ENCODE measurements at places on chromosomes 6 and 20.

GRCh38 chr20:57654998-57655808 lies 35.0 kb upstream of the ZBP1 start:
- DNase-seq: no peak

GRCh38 chr6:83597051-83597450 lies 84.7 kb downstream of the PRSS35 start:
- DNase-seq: no peak

DNA sequence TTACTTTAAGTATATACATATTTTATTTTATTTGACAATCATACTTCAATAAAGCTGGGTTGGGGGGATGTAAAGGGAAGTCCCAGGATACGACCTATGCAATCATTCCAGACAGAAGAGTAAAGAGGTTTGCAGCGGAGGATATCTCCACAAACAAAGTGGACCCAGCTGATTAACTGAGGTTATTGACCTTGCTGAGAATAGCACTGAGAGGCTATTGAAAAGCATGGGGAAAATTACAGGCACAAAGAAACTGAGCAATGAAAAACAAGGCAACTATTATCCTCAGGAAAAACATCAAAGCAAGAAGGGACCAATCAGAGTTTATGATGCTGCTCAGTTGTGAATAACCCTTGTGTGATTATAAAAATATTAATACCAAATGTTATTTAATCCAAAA lies 32.6 kb downstream of the SERPINB1 start:
- no peak for DNase-seq

GRCh38 chr6:147117580-147117979 lies 86.6 kb upstream of the STXBP5 start:
- DNase-seq: no peak

GRCh38 chr6:91476000-91476399 lies 889.1 kb upstream of the MAP3K7 start:
- no peak for DNase-seq

- DNase-seq: no peak
Observed at GRCh38 chr6:159996626-159997497, 28.0 kb downstream of the IGF2R start.

- DNase-seq: peak; percentile 63
Observed at GRCh38 chr6:26273673-26274588, 91.1 kb upstream of the BTN3A2 start.

GRCh38 chr20:43731469-43731868 lies 4.7 kb upstream of the GTSF1L start:
- DNase-seq: no peak

GRCh38 chr6:140897349-140897748 lies 1235.4 kb upstream of the GJE1 start:
- no peak for DNase-seq

Measured in CD4-positive, alpha-beta T cell treated with Interleukin-2 at 100 ng/mL for 4 hours (primary cell).